ENCODE measurements at places on chromosomes 5 and 9.

- no peak for DNase-seq
Observed at GRCh38 chr5:158979749-158980521, 119.8 kb downstream of the EBF1 start.

GRCh38 chr5:141040093-141040770, 10.9 kb upstream of the PCDHB1 start:
- DNase-seq, result no peak

DNA sequence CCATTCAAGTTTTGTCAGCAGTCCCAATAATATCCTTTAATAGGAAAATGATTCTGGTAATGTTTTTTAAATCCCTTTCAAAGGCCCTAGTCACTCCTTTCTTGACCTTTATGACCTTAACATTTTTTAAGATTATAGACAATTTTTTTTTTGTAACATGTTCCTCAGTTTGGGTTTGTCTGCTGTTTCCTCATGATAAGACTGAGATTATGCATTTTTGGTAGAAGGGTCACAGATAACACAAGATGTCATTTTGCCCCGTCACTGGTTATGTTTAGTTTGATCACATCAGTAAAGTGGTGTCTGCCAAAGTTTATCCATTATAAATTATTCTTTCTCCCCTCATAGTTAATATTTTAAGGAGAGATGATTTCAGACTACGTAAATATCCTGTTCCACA, 16.0 kb upstream of the PTPDC1 start:
- DNase-seq, result no peak

DNA sequence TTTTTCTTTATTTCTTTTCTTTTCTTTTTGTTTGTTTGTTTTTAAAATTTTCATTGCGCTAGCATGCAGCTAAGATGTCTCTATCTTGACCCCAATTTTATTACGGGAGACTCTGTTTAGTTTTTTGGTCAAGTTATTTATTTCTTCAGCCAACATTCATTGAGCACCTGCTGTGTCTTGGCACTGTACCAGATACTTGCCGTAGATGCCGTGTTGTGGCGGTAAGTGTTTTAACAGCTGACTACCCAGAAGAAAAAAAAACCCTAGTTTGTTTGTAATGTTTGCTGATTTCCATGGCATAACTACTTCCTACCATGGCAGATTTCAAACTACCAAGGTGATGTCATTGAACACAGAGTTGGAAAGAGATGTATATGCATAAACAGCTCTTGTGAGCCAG, 65.0 kb downstream of the UGCG start:
- no peak for DNase-seq

DNA sequence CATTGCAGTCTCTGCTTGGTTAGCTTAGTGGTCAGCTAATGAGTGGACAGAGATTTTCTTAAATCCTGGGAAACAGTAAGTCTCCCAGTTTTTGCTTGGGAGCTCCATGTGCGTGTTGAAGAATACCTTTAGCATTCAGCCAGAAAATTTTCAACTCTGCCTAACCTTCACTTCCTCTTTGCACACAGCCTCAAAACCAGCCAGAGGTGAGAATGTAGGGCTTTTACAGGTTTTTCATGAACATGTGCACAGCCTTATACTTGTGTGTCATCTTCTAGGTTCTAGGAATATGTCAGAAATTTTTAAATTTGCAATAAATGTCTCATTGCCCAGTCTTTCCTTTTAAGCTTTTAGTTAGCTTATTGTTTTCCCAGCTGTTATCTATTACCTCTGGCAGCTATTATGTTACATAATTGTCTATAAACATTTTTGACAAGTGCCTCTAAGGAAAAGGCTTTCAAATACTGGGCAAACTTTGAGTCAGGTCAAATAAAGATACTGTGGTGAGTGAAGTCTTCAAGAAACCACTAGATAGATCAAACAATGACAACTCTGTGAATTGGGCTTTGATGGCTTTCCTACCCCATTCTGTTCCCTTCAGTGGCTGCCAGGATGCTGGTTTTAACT, 12.7 kb downstream of the ADGRV1 start:
- no peak for DNase-seq

GRCh38 chr9:126327006-126327713, 531 bp downstream of the MVB12B start:
- no peak for DNase-seq

GRCh38 chr5:81835814-81836367, 85.0 kb upstream of the SSBP2 start:
- no peak for DNase-seq

DNA sequence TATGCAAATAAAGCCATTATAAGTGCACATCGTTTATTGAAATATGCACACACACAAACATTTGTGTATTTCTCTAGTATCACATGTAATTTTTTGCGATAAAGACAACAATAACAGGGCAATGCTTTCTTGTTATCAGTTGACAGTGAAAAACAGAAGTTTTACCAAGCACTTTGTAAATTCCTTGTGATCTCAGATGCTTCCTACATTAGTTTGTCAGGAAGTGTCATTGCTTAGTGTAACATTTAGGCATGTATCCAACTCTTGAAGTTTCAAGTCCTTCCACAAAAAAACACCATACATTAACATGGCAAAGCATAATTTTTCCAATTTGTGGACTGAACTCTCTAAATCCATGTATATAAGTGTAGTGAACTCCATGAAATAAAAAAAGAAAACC, 46.4 kb downstream of the MOCS2 start:
- DNase-seq, result no peak

DNA sequence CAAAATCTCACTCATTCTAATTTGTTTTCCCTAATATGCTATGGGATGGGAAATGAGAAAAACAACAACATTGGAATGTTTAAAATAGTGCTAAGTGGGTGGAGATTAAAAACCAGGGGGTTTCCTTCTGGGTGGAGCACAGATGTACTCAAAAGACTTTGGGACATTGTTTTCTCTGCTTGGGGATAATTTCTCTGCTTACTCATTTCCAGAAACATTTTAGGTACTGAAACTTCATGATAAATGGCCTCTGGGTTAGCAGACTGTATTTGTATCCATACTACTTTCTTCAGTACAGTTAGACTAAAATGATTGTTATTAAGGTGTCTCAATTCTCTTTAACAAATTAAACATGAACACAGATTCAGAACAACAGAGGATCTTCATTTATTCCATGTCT, 17.4 kb downstream of the ELOVL7 start:
- no peak for DNase-seq

DNA sequence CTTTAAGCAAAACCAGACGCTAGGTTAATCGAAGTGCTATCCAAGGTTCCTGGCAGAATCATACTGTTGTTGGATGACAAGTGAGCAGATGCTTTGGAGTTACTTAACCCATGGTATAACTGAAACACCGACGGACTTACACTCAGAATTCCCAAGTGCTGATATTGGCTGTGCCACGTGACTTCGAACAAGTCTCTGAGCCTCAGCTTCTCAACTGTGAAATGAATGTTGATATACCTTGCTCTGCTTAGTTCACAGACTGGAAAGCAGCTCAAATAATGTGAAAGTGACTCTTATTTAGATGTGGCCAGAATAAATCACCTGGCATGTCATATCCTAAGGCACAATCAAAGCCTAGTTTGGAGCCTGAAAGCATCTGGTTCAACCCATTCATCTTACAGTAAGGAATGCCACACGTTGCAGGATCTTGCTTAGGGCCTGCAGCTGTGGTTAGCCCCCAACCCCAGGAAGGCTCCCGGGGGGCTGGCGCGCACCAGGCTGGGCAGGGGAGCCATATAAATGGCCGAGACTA, 759 bp downstream of the GEMIN5 start:
- DNase-seq, result no peak

- no peak for DNase-seq
Observed at GRCh38 chr9:22056402-22056801, 47.3 kb upstream of the CDKN2B start.

- no peak for DNase-seq
Observed at GRCh38 chr5:79827159-79827629, 137.6 kb downstream of the CMYA5 start.

- no peak for DNase-seq
Observed at GRCh38 chr9:99663856-99664255, 157.8 kb upstream of the NR4A3 start.

DNA sequence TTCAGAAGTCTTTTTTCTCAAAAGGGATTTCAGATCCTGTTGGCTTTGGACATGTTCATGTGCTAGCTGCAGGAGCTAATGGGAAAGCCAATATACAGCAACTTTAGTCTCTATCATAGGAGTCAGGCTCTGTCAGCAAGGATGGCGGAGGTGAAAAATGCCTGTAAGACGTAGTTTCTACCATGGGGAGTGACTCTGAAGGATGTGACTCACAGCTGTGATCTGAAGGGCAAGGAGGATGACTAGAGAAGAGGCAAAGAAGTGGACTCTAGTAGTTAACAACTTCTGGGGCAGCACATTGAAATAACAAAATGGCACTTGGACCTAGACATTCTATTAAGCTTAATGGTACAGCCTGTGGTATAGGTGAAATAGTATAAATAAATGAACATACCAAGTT, 3.1 kb upstream of the NDUFS4 start:
- DNase-seq, result no peak

GRCh38 chr5:102932781-102933180, 177.7 kb downstream of the PAM start:
- no peak for DNase-seq

DNA sequence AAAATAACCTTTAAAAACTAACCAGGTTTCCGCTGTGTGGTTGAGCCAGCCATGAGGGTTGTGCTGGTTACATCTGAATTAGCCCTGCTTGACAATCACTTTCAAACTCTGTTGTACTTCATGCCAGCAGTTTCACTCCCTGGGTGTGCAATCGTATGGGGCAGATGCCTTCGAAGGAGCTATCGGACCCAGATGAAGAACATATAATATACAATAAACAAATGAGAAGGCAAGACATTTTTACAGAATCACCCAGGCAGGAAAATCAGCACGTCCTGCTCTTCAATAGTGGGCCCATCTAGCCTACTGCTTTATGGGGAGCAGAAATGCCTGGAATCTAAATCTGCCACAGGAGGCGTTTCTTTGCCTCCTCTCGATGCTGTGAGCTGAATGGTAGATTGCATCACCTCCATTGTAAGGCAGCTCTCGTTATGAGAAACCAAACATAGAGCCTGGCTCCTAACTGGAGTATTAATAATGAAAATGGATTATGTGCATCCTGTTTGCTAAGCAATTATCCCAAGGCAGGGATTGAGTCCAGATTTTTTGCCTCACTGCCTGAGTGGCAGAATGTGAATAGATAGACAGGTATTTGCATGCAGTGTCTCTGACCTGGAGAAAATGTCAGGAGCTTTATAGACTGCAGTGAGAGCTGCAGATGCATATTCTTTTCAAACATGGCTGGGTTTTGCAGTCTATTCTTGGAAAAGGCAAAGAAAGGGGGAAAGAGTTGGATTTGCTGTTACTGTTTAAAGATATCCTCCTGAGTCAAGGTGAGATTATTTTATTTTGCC, 143.3 kb upstream of the SMARCA2 start:
- no peak for DNase-seq

- DNase-seq, result no peak
Observed at GRCh38 chr5:1732238-1732941, 67.2 kb downstream of the MRPL36 start.

DNA sequence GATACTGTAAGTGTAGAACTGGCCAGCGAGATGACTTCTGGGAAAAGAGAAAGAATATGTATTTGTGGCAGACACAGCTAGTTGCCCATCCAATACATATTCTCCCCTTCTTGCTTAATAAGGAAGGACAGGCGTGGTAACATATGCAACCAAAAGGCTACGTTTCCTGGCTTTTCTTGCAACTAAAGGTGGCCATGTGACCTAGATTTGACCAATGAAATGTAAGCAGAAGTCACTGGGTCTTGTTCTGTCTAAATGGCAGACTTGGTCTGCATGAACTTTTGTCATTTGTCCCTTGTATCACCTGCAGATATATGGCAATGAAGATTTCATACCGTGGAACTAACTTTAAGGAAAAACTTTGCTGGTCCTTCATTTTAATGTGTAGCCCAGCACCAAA, 183.8 kb downstream of the CDH12 start:
- DNase-seq, result no peak

DNA sequence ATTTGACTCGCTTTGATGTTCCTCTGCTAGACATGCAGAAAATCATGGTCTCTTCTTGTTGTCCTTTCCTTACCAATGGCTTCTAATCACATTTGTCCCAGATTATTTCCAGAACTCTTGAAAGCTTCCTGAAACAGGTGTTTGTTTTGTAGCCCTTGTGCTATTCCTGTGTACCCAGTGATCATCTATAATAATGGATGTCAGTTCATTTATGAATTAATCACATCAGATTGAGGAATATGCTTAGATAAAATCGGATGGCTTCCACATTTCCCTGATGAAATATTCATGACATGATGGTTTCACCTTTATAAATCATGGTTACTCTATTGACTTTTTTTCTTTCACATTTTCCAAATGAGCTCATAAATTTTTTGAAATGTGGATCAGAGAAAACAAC, 359.0 kb upstream of the DMAC1 start:
- no peak for DNase-seq

GRCh38 chr5:137400571-137400970, 98.6 kb downstream of the SPOCK1 start:
- DNase-seq, result no peak

DNA sequence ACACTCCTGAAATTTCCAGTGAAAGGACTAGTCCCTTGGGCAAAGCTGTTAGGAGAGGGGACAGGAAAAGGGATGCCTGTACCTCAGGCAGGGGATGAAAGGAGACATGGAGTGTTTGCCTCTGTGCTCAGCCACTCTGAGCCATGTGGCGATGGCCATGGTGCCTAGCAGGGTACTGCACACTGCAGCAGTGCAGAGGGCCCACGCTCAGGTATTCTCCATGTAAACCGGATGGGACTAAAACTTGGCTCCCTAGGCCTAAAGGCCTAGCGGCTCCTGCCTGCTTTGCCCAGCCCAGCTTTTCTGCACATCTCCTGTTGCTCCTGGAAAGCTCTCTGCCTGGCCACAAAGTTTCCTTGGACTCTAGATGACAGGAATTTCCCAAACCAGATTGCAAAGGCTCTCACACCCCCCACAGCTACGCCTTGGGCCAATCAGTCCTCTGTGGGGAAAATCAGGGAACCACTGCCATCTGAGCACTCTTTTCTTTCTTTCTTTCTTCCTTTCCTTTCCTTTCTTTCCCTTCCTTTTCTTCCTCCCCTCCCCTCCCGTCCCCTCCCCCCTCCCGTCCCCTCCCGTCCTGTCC, 44.3 kb downstream of the HABP4 start:
- no peak for DNase-seq

DNA sequence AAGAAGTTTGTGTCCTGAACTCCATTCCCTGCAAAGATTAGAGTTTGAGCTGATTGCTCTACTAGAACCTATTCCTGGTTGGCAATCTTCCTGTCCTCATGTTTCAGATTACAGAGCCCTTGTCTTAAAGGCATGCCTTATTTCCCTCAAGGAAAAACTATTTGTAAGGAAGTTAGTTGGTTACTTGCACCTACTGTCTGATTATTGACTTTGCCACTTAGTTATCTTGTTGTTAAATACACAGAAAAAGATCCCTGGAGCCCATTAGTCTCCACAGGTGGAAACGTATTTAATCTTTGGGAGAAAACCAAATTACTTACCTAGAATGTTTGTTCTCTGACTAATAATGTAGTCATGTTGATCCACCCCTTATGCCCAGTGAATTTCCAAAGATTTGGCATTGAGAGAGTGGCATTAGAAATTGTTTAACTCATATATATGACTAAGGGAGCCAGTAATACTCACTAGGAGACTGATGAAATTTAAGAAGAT, 132.3 kb upstream of the ELL2 start:
- DNase-seq, result no peak
